Thyroid gland (tissue), 4 donors: ENCODE measurements at places on chromosomes 4 and X. TPM values are rescaled to one million over a fixed set of nuclear protein-coding genes. Genes with fewer than 3 reads are reported as not detected.

- DNase-seq = peak; percentile 41
Observed at GRCh38 chr4:112704991-112705845, 68.3 kb downstream of the LARP7 start.

Gene XAGE1A
- not detected for total RNA-seq

DNA sequence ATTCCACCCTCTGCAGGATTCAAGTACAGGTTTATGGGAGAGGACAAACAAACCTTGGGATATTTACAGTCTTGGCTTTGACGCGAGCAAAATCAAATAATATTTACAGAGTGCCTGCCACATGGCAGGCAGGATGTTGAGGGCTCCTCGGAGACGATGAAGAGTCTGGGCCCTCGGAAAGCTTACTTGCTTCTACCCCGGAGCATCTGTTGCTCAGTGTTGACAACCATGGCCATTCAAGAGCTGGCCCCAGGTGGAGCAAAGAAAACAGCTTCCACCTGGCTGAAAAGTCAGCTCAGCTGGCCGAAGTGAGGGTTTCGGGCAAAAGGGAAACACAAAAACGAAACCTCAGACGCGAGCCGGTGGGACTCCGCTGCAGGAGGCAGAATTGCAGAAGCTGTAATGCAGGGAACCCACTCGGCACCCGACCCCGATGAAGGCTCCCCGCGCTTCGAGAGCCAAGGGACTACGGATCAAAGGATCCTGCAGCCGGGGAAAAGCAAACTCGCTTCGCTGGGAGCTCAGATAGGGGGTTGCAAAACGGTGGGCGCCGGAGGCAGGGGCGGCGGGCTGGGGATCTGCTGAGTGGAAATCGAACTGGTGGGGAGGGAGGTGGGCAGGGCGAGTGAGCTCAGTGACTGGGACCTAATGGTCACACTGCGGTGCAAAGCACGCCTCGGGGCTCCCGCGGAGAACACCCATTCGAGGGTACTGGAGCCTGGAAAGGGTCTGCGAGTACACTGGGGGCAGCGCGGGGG, 805 bp downstream of the ATP8A1 start:
- peak; percentile 68 for DNase-seq

DNA sequence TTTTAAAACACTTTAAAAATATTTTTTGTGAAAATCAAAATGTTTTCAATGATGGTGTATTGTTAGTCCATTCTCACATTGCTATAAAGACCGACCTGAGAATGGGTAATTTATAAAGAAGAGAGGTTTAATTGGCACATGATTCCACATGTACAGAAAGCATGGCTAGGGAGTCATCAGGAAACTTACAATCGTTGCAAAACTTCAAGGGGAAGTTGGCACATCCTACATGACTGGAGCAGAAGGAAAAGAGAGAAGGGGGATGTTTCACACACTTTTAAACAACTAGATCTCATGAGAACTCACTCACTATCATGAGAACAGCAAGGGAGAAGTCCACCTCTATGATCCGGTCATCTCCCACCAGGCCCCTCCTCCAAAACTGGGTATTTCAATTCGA, 110.7 kb downstream of the TMEM47 start:
- DNase-seq = no peak

GRCh38 chr4:116150152-116150551, 935.2 kb downstream of the TRAM1L1 start:
- no peak for DNase-seq

DNA sequence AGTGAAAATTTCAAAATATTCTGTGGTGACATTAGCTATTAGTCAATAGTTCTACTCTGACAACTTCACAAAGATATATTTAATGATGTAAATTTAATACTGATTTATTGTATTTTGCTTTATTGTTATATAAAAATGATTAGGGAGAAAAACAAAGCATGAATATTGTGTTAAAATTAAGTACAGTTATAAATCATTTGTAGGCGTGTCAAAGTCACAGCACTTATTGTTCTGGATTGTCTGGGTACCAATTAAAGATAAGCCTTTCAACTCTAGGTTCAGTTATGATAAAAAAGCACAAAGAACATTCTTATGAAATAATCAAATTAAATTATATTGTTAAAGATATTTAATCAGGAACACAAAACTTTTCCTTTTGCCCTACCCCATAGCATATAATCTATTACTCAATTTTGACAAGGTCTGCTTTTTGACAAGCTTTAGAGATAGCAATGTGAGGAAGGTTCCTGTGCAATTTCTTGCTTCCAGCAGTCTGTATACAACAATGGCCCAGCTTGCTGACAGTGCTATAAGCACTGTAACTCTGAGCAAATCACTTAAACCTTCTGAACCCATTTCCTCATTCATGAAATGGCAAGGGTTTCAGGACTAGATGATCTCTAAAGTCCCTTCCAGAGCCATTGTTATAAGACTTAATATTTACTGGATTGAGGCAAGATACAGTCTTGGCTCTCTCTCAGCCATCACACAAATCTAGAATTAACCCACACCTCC, 910.3 kb upstream of the LCORL start:
- no peak for DNase-seq

GRCh38 chr4:70607334-70607853, 15.3 kb downstream of the AMBN start:
- no peak for DNase-seq
